Sciatic nerve (tissue), 2 donors: ENCODE measurements at places on chromosomes 7 and 10. TPM values are rescaled to one million over a fixed set of nuclear protein-coding genes. Genes with fewer than 3 reads are reported as not detected.

Gene SPDYE5
- total RNA-seq, result not detected

Gene SPRN
- total RNA-seq, result 0.13 TPM

Gene FGFBP3
- 6.0 TPM for total RNA-seq

Gene UPK3B
- total RNA-seq, result 3.7 TPM

Gene NACAD
- 12.0 TPM for total RNA-seq

Gene PLAU
- total RNA-seq, result 15.6 TPM

Gene RARRES2
- total RNA-seq, result 261 TPM

Gene EGFR
- total RNA-seq, result 125 TPM

Gene RSU1
- 83.6 TPM for total RNA-seq

Gene ARHGAP19
- 138 TPM for total RNA-seq

Gene SPDYE6
- total RNA-seq, result not detected

Gene DYNC1I1
- 4.3 TPM for total RNA-seq

Gene PLEKHS1
- 0.22 TPM for total RNA-seq

Gene CDK14
- 79.4 TPM for total RNA-seq

Gene PRPS1L1
- total RNA-seq, result not detected

Gene NKX6-2
- total RNA-seq, result 2.1 TPM

Gene WNT8B
- not detected for total RNA-seq

Gene GNB2
- 179 TPM for total RNA-seq

Gene C10orf143
- 4.8 TPM for total RNA-seq

Gene LRIT1
- not detected for total RNA-seq

Gene LEP
- total RNA-seq, result 7.2 TPM

Gene MYO1G
- total RNA-seq, result 8.8 TPM

Gene TMEM270
- not detected for total RNA-seq

Gene LIPM
- not detected for total RNA-seq

Gene COBL
- 17.0 TPM for total RNA-seq

Gene KEL
- 2.3 TPM for total RNA-seq

Gene ANLN
- 2.4 TPM for total RNA-seq

Gene PTN
- 5.6 TPM for total RNA-seq

Gene FAM25A
- not detected for total RNA-seq

Gene RBP3
- total RNA-seq, result not detected

Gene SFTPA1
- 6.3 TPM for total RNA-seq

Gene SLC35B4
- 14.1 TPM for total RNA-seq

Gene BCL7B
- total RNA-seq, result 38.6 TPM

Gene CDH23
- 20.1 TPM for total RNA-seq

Gene CFAP69
- 36.1 TPM for total RNA-seq

Gene GFRA1
- total RNA-seq, result 65.8 TPM

Gene SHTN1
- total RNA-seq, result 23.2 TPM

Gene MKI67
- 1.3 TPM for total RNA-seq

Gene ZNF775
- 11.1 TPM for total RNA-seq

Gene MTPN
- 114 TPM for total RNA-seq

Gene DCLRE1C
- 16.6 TPM for total RNA-seq

Gene CFAP58
- total RNA-seq, result 0.67 TPM

Gene CELF2
- 94.9 TPM for total RNA-seq

Gene PNLIPRP2
- total RNA-seq, result 1.6 TPM

Gene DNA2
- total RNA-seq, result 6.7 TPM

Gene STRIP2
- total RNA-seq, result 0.62 TPM

Gene NMT2
- total RNA-seq, result 29.9 TPM

Gene NODAL
- not detected for total RNA-seq

Gene PLPP4
- 2.1 TPM for total RNA-seq

Gene CPA5
- total RNA-seq, result not detected
